ENCODE measurements at places on chromosomes 5 and 9.

DNA sequence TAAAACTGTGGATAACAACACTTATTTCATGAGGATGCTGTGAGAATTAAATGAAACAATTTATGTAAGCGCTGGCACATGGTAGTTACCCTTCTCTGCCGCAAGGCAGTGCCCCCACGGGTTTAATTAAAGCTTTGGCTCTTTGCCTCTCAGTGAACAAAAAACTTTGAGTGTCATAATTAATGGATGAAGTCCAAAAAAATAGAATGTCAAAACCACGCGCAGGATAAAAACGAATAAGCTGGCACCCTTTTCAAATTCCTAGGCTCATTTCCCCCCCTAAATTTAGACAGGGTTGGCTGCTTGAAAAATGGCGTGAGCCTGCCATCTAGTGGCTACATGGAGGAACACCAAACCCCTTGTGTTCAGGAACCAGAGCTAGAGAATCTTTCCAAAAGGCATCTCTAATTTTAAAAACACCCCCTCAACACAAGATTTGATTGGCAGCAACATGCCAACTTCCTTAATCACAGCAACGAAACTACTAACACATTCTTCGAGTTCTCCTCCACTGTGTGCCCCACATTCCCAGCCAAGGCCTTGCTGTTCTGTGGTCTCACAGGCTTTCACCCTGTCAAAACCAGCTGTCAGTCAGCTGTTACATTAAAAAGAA is 29.0 kb upstream of the CCNG1 start:
- DNase-seq: peak; percentile 68

DNA sequence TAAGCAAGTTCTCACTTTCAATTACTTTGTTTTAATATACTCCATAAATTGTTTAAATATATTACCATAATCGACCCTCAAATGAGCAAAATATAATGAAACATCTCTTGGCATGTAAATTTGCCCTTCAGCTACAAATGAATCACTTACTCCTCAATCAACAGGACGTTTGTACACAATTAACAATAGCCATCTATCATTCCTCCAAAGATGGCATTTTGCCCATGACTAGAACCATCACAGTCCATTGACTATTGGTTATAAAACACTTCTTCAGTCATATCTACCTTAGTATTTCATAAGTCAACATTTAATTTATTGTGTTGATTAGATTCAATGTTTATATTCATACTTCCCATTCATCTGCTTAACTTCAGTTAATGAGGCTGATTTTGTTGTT is 127.2 kb downstream of the CTNND2 start:
- no peak for DNase-seq

DNA sequence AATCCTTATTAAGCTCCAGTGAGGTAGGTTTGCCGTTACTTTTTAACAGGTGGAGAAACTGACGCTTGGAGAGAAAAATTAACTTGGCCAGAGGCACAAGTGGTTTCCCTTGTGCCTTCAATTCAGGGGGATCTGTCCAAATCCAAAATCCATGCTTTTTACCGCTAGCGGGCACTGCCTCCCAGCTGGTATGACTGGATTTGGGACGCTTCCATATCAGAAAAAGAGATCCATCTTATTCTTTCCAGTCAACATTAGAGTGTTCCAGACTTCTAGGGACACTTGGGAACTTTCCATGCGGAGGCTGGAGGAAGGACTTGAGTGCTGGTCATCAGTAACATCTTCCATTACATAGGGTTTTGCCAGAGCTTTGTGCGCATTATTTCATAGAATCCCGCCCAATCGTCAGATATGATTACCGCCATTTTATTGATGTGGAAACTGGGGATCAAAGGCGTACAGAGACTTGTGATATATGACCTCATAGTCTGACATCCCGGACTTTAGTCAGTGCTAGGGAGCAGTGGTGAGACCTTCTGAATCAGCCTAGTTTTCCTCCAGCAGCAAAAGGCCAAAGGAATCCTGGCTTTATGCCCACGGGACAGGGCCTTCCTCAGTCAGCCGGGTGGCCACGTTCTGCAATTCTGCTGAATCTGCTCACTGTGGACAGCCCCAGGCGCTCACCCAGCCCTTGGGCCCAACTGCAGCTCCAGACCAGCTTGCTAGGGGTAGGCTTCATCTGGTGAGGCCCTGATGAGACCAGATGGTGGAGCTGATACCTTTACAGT is 1.1 kb upstream of the GNPDA1 start:
- no peak for DNase-seq

DNA sequence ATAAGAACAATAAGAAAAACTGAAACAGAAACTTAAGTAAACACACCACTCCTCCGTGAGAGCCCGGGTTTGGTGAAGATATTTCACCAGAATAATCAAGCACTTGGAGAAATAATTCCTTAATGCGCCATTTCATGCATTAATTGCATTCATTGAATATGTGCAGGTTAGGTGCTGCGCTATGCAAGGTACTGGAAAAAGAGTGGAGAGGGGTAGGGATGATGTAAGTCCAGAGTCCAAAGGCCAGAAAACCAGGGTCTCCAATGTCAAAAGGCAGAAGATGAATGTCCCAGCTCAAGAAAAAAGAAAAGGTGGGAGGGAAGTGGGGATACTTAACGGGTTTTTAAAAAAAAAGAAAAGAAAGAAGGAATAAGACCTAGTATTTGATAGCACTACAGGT is 669 bp upstream of the ZFP37 start:
- DNase-seq: no peak

- no peak for DNase-seq
Observed at GRCh38 chr5:78660401-78660800, 11.8 kb upstream of the LHFPL2 start.

DNA sequence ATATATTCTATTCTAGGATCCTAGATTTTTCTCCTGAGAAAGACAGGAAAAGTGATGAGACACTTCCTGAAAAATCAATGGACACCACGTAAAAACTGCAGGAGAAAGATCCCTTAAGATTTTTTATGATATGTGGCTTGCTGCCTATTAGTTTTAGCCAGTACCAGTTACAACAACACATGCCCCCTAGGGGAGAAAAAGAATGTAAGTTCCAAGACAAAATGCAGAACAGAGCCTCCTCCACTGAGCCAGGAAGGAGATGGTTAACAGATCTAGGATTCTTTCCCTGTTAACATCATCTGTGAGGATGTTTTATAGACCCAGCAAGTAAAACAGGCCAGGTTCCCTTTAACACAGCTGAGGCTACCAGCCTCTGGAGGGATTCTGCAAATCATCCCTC is 574.7 kb downstream of the TLE4 start:
- no peak for DNase-seq

DNA sequence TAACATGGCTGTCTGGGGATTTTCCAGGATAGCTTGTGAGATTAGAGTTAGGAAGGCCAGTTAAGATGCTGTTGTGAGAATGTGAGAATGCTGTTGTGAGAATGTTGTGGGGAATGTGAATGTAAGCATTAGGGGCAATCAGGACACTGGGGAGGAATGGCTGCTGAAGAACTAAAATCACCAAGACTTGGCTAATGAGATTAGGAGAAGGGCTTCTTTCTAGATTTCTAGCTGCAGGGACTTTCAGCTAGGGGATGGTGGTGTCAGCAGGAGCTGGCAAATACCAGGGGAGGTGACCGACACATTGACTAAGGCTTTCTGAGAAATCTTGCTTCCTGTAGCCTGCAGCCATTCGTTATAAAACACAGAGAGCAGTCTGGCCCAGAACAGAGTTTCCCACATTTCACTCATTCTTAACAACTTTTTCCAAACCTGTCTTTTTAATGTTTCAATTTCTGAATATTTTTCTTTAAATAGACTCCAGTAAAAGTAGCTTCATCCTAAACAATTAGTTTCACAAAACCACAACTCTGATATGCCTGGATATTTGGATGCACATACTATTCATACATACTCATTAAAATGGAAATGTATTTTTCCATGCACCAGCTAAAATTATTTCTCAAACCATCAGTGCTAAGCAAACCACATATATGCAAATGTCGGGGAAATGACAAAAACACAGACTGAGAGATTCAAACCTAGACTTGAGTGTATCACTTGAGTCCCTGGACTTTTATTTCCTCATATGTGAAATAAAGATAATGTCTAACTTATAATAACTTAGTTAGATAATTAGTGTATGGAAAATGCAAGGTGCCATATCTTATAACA is 89.3 kb upstream of the TNC start:
- no peak for DNase-seq

DNA sequence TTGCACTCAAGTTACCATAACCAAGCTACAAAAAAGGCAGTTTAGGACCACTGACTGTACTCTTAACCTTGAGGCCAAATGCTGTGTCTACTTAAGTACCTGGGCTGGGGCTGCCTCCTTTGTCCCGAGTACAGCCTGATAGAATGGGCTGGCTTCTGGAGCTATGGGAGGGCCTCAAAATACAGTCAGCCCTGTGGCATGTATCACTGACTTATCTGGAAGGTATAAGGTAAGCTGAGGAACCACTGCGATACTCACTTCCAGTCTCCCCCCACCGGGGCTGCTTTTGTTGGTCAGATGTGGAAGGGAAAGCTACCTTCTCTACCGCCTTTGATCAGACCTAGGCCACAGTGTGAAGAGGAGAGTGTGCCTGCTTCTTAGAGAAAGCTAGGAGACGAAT is 404.8 kb downstream of the ARHGEF28 start:
- DNase-seq: no peak

DNA sequence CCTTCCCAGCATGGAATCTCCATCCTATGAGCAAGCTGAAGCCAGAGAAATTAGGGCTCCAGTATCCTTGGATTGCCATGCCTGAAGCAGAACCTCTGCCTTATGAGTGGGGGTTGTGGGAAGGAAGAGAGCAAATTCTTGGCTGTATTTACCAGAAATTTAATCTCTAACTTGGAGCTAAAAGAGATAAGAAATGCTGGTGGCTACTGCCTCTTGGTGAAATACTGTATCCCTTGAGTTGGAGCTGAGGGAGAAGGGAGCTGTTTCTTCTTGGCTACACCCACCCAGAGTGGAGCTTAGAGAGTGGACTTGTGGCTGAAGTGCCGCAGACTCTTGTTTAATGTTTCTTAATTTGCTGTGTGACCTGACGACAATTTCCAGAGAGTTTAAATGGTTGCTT is 447.3 kb downstream of the ARHGEF28 start:
- DNase-seq: no peak

- no peak for DNase-seq
Observed at GRCh38 chr9:112921549-112921948, 30.9 kb upstream of the SLC46A2 start.

- DNase-seq: no peak
Observed at GRCh38 chr9:84190411-84190810, 150.1 kb downstream of the SLC28A3 start.

DNA sequence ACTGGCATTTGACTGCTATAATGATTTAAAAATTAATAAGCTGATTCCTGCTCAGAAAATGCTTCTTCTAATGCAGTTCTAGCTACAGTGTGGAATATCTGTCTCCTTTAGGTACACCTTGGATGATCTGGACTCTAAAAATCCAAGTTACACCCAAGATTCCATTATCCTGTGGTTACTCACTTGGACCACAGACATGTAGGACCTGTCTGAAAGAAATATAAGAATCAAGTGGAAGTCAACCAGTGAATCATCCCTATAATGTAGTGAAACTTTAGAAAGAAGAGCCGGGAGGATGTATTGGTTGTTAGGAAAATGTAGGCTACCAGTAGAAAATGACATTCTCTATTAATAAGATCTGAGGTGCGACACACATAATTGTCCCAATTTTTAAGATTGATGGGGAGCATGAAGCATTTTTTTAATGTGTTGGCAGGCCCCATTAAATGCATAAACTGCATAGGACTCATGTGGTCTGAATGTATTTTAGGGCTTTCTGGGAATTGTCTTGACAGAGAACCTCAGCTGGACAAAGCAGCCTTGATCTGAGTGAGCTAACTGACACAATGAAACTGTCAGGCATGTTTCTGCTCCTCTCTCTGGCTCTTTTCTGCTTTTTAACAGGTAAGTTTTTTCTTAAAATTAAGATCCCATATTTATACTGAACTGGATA is at the start of gene SPINK6:
Gene SPINK6, plus strand, starts transcription at position 512 of the 673 bp plus-strand sequence. Its CDS starts 55 bp downstream, at position 567.
- DNase-seq: no peak

- DNase-seq: no peak
Observed at GRCh38 chr9:131629825-131630204, 84.5 kb downstream of the PRRT1B start.

GRCh38 chr5:90050103-90050502 is 359.5 kb downstream of the CETN3 start:
- DNase-seq: no peak

DNA sequence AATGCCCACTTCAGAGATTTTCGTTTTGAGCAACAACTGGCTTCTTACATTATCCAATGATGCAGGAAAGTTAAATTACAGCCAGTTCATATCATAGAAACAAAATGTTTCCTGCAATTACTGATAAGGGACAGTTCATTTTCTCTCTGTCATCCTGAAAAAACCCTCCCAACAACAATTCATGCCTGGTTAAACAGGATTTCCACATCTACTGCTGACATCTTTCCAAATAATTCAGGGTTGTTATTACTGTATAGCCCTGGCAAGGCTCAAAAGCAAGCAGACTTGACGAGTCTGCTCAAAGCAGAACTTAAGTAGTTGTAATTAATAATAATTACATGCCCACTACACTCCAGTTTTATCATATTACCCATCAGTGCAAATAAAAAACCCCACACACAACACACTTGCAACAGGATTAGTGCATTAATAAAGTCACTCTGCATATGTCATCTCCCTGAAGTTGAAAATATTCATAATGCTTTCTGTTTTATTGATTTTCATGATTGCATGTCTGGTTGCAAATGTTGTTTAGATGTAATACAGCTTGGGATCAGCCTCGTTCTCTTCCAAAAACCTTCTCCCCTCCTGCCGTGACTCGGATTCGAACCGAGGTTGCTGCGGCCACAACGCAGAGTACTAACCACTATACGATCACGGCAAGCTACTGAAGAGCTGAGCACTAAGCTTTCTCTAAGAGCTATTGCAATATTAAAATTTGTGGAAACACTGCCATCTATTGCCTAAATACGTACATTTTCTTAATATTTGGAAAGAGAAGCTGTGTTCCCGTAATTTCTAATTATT is 119.6 kb upstream of the NFIB start:
- no peak for DNase-seq

GRCh38 chr5:113719549-113719948 is 206.1 kb downstream of the YTHDC2 start:
- no peak for DNase-seq

DNA sequence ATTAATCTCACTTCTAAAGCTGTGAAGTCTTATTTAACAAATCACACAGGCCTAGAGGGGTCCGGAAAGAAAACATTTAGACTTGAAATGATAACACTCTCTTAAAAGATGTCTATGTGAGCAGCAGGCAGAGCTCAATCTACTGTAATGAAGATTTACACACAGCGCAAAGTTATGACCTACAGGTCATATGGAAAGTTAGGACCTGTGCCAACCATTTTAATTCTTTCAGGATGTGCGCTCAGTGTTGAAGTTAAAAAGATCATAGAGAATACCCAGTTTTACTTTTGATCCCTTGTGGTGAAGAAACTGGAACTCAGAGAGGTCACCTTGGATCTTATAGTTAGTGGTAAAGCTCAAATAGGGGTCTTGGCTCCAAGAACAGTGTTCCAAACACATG is 3.1 kb upstream of the CREBRF start:
- no peak for DNase-seq

- DNase-seq: no peak
Observed at GRCh38 chr5:146515473-146516150, 378 bp downstream of the GPR151 start.

GRCh38 chr9:81724242-81724889 is 35.0 kb upstream of the TLE1 start:
- DNase-seq: no peak
